ENCODE measurements at places on chromosomes 6 and 20. TPM values are rescaled to one million over a fixed set of nuclear protein-coding genes. Genes with fewer than 3 reads are reported as not detected.
A peak's percentile ranks its signal among the peaks of the same experiment; 100 is the strongest.

GRCh38 chr20:34437330-34437986, 74.4 kb downstream of the ITCH start:
- DNase-seq: no peak

PPP1R16B gene
- 39.7 TPM for polyA plus RNA-seq

- no peak for DNase-seq
Observed at GRCh38 chr20:50341050-50341449, 150.4 kb downstream of the CEBPB start.

GRCh38 chr6:98136333-98136732, 698.0 kb upstream of the POU3F2 start:
- no peak for DNase-seq

DNA sequence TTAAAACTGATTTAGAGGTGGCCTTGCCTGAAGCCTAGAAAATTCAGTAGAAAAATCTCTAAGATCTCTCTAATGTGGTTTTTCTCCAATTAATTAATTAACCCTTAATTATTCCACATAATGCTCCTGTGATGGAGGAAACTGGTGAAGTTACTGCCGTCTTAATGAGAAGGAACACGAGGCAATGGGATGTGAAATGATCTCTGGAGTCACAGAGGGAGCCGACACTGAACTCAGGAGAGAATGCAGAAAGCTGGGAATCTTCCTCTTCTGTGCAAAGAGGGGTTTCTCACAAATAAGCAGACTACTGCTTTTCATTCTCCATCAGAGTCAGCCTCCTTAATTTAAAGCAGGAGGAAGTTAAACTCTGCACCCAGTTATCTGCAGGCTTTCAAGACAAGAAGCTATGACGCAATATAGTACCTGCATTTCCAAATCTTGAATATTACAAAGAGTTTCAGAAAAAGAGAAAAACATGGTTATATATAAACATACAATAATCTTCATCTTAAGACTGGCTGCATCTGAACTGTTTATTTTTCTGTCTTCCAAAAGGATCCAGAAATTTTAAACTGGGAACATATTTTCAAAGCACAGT, 18.1 kb upstream of the SNRPB2 start:
- DNase-seq: no peak

TPBG gene
- polyA plus RNA-seq: not detected

DNA sequence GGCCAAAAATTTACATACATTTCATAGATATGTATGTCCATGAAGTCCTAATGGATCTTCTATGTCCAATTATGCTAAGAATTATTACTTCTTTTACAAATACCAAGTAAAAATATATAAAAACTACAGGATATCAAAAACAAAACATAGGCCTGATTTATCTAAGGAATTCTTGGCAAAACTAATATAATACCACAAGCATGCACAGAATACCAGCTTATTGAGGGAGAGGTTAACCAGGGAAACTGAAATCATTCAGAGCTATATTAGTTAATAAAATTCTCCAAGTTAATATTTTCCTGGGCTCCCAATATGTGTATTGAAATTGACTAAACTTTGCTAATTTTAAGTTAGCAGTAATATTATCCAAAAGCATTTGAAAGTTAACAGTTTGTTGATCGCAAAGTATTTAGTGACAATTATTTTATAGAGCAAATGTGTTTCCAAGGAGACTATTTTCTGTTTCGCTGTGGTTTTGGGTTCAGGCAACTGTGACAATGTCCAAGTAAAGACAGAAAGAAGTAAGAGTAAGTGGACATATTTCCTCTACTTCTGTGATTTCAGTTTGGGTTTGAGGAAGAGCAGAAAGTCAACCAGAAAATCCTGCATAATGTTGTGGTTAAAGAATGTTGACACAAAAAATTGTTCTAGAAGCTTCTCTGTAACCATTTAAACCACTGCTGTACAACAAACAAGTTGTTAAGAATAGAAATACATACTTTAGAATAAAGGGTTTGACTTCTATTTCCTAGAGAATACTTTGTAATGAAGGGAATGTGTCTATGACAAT, 167.4 kb downstream of the COL21A1 start:
- no peak for DNase-seq

COL9A3 gene
- polyA plus RNA-seq: 2.5 TPM

NOL7 gene
- 82.8 TPM for polyA plus RNA-seq

DNA sequence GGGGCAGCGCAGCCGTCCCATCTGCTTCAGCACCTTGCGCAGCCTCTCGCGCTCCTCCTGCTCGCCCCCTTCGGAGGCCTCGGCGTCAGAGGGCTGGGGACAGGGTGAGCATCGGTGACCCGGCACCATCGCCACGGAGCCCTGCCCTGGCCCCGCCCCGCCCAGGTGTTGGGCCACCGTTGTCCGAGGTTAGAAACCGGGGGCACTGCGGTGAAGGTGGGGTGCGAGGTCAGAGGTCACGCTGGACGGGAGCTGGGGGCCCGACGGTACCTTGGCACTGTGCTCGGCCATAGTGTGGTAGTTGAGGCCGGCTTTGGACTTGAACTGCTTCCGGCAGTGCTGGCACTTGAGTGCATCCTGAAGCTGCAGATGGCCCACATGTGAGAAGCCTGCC, 6.4 kb downstream of the ZNF512B start:
- no peak for DNase-seq

DNA sequence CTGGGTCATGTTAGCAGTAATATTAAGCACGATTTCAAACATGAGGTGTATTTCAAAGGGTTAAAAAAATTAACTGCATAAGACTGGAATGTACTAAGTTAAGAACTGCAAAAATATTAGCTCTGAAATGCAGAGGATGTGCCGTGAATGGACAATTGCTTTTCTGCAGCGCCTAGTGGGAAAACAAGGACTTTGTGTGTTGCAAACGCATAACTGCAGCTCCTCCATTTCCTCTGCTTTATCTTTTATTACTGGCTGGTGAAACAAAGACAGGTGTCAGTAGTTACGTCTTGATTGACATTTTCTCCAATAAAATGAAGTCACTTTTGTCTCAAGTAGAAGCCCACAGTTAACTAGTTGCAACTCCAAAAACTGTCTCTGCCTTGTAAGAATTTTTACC, 1.7 kb downstream of the PDE7B start:
- DNase-seq: no peak

UST gene
- 6.2 TPM for polyA plus RNA-seq

DNA sequence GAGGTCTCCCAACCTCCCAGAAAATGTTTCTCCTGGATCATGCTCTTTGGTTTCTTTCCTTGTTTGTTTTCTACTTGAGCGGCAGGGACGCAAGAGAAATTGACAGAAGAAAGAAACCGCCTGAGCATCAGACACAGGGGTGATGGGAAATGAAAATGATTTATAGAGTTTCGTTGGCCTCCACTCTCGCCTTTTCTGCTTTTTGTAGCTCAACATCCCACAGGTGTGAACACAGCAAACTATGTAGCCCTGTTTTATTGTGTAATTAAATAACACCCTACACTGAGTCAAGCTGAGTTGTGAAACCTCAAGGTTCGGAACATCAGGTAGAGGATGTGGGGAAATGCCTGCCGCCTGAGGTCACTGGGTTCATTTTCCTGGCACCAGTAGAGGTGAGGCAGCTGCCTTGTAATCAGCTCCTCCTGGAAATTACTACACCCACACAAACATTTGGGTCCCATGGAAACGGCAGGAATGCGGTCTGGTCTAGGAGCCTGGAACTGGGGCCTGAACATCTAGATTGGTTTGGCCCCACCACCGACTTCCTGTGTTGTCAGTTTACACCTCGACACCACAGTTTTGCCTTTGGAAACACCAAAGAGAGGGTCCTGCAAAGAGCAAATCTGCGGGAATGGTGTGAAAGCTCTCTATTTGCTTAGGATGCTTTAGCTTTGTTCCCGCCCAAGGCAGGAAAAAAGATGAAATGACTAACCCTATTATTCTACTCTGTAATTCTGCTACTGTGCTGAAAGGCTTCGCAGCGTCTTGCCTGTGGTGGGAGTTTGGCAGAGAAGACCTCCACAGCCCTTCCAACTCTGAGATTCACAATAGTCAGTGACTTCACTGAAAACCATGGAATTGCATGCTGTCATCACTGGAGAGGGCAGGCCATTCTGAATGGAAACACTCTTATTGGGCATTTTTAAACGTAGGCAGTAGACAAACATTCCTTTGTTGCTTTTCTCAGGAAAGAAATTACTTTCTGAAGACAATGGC, 53.0 kb downstream of the ADAT2 start:
- DNase-seq: no peak

- no peak for DNase-seq
Observed at GRCh38 chr6:72639920-72640614, 18.2 kb downstream of the KCNQ5 start.

GRCh38 chr6:148538261-148539190, 195.9 kb downstream of the SASH1 start:
- no peak for DNase-seq

DNA sequence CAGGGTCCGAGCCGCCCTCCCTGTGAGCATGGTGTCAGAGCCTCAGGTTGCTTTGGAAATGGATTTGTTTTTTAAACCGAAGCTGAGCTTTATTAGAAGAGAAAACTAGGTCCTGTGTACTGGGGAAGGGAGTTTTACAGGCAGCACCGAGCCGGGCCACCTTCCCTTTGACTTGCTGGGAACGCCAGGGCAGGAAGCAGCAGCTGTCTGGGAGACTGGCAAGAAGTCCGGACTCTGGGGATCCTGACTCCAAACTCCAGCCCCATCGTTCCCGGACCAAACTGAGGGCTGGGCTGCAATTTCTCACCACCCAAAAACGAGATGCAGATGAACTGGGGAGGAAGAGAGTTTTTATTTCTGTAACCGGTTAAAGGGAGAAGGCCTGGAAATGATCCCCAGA, 214.9 kb upstream of the KCNG1 start:
- no peak for DNase-seq

STX11 gene
- polyA plus RNA-seq: 2.8 TPM

GRCh38 chr6:41546866-41547798, 951 bp downstream of the FOXP4 start:
- peak; percentile 19 for DNase-seq

- DNase-seq: no peak
Observed at GRCh38 chr6:150604467-150604866, 4.8 kb downstream of the PLEKHG1 start.

DNA sequence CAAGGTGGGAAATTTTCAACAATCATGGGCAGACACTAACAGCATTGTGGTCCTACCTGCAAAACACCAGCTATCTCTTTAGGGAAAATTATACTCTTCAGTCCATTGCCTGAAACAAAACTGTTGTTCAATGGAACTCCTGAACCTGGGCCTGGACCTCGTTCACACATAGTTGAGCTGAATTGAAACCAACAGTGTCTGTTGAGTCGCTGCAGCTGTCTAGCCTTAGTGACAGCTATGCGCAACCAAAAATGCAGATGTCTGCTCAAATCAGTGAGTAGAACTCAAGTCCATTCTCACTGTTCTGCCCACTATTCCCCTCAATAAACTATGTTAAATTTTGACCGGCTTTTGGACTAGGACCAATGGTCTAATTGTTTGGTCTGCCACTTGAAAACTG, 286.2 kb downstream of the TFAP2A start:
- no peak for DNase-seq

DNA sequence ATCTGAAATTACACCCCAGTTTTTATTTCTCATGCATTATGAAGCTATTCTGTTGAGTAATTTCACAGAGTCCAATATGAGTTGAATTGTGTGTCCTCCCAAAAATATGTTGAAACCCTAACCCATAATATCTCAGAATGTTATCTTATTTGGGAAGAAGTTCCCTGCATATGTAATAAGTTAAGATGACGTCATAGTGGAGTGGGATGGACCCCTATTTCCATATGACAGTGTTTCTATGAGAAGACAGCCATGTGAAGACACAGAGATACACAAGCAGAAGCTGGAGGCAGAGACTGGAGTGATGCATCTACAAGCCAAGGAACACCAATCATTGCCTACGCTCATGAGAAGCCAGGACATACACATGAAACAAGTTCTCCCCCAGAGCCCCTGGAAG, 81.3 kb downstream of the RFPL4B start:
- no peak for DNase-seq

GRCh38 chr20:5845681-5846615, 95.7 kb downstream of the SHLD1 start:
- no peak for DNase-seq

COL19A1 gene
- 31.7 TPM for polyA plus RNA-seq

GRCh38 chr6:14305624-14306023, 188.1 kb downstream of the CD83 start:
- DNase-seq: no peak

DNA sequence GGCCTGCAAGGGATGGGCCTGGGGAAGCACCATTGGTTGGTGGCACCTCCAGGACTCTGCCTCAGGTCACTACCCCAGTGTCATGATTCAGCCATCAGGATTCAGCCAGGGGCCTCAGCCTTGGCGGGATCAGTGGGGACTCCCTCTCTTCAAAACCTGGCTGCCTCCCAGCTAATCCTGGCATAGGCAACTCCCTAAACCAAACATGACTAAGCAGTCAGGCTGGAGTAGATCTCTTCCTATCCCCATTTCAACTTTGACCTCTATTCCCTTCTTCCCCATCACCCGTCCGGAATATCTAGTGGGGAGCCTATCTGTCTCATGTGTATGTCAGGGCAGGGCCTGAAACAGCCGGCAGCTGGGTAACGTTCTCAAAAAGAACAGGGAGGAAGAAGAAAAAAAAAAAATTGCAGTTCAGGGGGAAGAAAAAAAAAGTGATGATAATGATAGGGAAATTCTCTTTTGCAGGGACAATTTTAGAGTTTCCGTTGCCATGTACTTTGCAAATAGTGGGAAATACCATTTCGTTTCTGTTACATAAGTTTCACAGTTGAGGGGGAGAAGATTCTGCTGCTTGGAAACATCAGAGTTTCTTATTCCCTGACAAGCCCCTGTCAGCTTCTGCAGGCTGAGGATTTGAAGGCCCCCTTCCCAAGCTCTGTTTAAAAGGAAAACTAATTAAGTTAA, 4.1 kb upstream of the PREX1 start:
- no peak for DNase-seq

- DNase-seq: no peak
Observed at GRCh38 chr20:11222243-11222642, 548.4 kb upstream of the JAG1 start.

GRCh38 chr6:147135211-147135681, 69.0 kb upstream of the STXBP5 start:
- DNase-seq: no peak

FRK gene
- polyA plus RNA-seq: not detected
